ENCODE measurements at places on chromosomes 3 and 15.

DNA sequence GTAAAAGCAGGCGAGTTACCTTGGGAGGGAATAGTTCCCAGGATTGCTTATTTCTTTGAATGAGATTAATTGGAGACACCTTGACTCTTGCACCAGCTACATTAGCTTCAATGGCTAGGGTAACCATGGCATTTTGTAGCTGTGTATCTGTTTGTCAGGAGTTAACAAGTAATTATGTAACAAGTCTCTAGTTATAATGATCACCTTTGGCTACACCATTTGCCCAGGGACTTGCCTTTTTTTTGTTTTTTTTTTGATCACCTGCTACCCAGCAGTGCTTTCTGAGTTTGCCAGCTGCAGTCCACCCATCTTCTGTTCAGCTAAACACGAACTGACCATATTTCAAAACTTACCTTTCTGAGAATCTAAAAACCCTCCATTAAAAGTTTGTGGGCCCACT, 2.2 kb downstream of the MED12L start:
- peak; percentile 34 for DNase-seq

- no peak for DNase-seq
Measured at GRCh38 chr15:30885814-30886213, 17.9 kb upstream of the FAN1 start.

DNA sequence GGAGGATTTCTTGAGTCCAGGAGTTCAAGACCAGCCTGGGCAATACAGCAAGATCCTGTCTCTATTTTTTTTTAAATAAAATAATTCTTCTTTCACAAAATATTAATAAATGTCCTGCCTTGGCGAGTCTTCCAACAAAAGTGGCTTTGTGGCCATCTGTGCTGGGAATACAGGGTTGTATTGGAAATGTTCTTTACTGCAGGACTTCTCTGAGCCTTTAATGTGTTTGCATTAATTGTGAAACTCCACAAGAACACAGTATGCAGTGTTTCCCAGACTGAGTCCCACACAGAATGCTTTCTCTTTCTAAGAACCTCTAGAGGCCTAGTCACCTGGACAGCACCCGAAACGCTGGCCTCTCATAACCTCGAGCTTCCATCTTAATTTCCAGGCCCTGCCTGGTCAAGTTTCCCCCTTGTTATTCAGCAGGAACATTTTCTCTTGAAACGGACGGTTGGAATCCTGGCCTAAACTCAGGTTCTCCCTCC, 85.4 kb upstream of the ARRDC4 start:
- DNase-seq: peak; percentile 31

DNA sequence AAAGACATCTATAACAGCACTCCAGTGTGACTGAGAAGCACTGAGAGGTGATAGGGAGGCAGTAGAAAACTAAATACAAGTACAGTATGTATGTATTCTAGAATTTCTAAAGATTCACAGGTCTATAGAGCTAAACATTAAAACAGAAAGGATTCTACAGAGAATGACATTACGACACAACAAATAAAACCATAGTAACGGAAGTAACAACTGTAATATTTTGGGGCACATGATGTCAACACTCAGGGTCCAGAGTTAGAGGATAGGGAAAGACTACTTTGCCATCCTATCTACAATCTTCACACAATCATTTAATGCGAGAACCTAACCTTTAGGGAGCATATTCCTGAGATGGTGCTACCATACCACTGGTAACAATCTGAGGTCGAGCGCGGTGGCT, 13.6 kb downstream of the UBXN7 start:
- no peak for DNase-seq

DNA sequence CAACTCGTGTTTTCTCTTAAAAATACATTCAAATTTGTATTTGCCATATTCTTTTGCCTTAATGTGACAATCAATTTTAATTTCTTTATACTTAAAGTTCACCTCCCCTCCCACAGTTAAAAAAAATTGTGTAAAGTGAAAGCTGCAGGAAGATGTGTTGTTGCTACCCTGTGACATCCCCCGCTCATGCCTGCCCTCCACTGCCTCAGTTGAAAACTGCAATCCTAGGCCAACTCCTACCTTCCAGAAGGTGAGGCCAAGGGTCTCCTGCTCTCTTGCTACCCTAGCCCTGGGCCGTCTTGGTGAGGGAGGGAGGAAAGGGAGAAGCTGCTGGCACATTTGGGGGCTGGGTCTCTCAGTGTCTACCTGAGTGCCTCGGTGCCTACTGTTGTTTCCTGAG, 57.0 kb upstream of the CMTM7 start:
- DNase-seq: no peak

- no peak for DNase-seq
Measured at GRCh38 chr3:171622126-171622525, 161.9 kb upstream of the TNIK start.

- peak; percentile 7 for DNase-seq
Measured at GRCh38 chr15:25437777-25438600, 835 bp downstream of the UBE3A start.

DNA sequence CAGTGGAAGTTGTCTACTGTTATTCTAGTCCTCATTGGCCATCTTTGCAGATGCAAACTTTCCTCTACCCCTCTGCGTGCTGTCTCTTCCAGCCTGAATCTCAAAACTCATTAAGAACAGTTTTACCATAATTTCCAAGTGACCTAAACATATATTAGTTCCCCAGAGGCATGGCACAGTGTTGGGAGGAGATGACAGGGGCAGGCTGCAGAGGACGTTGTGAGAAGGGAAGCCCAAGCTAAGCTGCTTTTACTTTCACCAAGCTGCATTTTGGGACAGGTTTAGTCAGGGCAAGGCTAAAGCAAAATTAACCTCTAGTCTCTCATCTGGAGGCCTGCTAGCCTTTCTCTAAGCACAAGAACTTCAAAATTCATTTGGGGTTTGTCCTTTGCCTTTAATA, 318.6 kb upstream of the SATB1 start:
- no peak for DNase-seq

GRCh38 chr3:8980756-8981257, 17.5 kb upstream of the RAD18 start:
- no peak for DNase-seq

- no peak for DNase-seq
Measured at GRCh38 chr3:127761441-127761801, 60.9 kb downstream of the MGLL start.

- no peak for DNase-seq
Measured at GRCh38 chr15:101386967-101387366, 91.9 kb upstream of the SNRPA1 start.

DNA sequence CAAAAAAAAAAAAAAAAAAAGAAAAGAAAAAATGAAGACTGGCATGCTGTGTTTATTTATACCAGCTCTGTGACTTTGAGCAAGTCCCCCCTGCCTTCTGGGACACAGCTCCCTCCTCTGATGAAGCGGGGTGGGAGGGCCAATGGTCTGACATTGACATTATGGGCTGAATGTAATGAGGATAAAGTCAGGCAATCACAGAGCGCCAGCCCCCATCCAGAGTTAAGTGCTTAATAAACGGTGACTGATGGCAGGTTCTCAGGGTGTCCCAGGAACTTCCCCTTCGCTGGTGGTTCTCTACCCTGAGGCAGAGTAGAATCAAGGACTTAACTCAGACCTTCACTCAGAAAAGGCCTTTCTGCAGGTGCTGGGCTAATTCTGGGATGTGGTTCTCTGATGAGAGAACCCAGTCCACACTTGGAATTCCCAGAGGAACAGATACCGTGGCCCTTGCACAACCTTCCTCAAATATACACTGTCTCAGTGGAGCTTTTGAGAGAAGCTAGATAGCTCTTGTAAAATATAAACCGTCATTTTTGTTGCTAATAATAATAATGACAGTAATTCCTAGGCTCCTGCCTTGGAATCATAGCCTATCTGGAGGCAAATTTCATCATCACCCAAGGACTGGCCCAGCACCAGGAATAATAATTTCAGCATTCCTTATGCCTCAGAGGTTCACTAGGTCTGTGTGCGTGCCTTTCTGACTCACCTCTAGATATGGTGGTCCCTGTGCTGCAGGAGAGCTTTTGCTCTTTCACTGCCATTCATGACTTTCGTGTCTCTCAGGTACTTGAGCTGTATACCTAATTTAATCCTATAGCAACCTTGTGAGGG, 115.8 kb downstream of the RPLP1 start:
- DNase-seq: no peak

GRCh38 chr3:188037195-188037718, 116.7 kb upstream of the LPP start:
- no peak for DNase-seq

Data from NCI-H524 (cell line).